ENCODE measurements at places on chromosomes 6 and 20.

- no peak for DNase-seq
These were observed 191.7 kb upstream of the ZNF217 start for GRCh38 chr20:53785320-53785719.

- no peak for DNase-seq
These were observed 189.3 kb downstream of the ERMARD start for GRCh38 chr6:169940481-169941271.

GRCh38 chr20:58712806-58713731, 20.5 kb downstream of the NPEPL1 start:
- no peak for DNase-seq

DNA sequence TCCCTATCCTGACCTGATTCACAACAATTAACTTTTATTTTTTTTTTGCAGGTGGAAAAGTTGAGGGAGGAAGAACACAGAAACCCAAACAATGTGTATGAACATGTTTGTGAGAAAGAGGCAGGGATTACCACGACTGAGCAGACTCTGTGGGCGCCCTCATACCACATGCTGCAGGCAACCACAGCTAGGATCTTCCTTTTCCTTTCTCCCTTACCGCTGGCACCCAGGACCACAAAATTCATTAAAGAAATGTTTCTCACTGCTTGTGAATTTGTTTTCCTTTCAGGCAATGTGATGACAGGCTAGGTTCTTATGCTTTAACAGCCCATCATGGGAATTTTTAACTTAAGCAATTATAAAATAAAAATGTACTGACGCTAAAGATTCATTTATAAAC, 287.1 kb downstream of the GMDS start:
- DNase-seq = no peak

DNA sequence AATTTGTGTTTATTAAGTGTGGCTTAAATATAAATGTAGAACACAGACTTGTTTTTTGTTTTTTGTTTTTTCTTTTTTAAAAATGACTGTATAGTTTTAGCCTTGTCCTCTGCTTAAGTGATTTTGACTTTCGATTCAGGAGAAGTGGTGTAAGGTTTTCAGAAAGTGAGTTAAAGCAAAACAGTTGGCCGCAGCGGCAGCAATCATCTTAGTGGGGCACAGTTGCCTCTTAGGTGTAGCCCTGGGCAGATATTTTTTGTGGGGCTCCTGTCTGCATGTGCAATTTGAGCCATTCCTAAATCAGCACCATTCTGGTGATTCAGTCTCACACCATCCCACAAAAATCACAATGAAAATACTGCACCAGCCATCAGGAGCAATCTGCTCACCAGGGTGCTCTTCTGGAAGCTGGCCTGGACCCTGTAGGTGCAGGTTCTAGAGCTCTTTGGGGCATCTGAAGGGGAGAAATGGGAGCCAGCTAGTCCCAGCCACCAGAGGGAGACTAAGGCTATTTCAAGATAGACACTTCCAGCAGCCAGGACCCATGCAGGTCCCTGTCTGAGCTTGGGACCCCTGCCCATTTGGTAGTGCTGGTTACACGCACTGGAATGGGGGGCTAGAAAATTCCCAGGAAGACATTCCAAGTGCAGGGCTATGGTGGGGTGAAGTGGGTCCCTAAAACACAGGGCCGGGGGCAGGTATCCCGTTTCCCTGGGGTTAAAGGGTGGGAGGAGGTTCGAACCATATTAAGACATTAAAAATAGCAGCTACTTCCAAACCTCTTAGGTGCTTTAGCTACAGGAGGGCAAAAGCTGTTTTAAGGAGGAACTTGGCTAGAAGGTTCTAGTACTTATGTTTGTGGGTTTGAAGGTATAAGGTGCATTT, 156.6 kb downstream of the NFATC2 start:
- DNase-seq = no peak

GRCh38 chr6:122563364-122564052, 46.7 kb upstream of the PKIB start:
- no peak for DNase-seq

DNA sequence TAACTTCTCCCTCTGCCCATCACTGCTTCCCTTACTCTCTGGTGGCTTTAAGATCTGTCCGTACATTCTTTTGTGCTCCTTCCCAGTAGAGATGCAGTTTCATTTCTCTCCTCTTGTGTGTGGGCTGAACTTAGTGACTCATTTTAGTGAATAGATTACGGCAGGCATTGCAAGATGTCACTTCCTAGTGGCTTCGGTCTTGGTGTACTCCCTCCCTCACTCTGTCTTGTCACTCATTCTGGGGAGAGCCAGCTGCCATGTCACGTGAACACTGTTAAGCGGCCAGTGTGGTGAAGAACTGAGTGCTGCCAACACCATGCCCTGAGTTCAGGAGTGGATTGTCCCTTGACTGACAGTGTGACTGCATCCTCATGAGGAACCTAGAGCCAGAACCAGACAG, 115.9 kb downstream of the OTOR start:
- no peak for DNase-seq

- no peak for DNase-seq
These were observed 217.3 kb downstream of the ARID1B start for GRCh38 chr6:156994215-156995076.

DNA sequence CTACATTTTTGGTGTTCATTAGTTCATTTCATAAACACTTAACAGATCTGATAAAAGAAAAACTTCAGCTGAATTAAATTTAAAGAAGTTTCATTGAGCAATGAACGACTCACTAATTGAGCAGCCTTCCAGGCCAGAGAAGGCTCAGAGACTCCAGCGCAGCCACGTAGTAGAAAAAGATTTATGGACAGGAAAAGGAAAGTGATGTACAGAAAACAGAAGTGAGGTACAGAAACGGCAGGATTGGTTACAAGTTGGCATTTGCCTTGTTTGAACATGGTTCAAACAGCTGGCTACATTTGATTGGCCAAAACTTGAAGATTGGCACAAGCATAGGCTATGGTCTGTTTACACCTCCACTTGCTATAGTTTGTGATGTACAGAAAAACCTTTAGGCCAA, 166.3 kb upstream of the DTNBP1 start:
- DNase-seq = no peak

- DNase-seq = no peak
These were observed 111.1 kb downstream of the COL12A1 start for GRCh38 chr6:75094614-75095200.

DNA sequence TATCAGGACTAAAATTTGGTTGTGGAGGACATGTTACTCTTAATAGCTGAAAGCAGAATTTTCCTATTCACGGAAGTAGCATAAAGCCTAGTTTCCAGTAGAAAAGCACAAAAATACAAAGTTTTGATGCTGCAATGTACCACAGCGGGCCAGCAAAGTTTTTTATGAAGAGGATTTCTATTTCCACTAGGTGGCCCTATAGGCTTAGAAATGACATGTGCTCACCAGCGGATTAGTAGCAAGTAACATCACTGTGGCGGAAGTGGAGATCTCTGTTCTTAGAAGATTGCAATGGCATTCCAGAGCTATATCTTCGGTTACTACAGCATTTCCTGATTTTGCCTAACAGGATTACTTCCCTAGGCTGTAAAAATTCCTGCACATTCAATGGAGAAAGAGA, 1219.0 kb upstream of the EYS start:
- no peak for DNase-seq

DNA sequence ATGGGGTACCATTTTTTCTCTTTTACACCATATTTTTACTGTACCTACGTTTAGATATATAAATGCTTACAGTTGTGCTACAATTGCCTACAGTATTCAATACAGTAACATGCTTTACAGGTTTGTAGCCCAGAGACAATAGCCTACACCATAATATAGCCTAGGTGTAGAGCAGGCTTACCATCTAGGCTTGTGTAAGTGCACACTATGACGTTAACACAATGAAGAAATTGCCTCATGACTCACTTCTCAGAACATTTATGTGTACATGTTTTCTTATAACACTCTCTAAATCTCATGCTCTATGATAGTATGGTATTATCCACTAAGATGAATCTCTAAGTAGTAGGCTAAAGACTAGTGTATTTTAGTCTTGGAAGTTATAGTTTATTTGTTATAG, 13.5 kb downstream of the GPR63 start:
- DNase-seq = no peak

- no peak for DNase-seq
These were observed 13.7 kb downstream of the TRAF3IP2 start for GRCh38 chr6:111591901-111592461.

DNA sequence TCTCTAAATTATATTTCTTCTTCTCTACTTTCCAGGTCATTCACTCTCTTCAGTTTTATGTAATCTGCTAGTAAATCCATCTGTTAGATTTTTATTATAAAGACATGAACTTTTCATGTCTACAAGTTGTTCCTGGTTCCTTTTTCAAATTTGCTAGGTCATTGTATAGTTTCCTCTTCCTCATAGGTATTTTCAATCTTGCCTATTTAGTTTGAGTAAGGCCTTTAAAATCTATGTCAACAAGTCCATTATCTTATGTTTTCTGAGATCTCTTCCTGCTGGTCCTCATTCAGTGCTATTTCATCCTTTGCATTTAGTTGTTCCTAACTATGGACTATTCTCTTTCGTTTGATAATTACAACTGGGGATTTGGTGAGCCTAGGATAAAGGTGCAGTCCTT, 11.0 kb downstream of the RRBP1 start:
- no peak for DNase-seq

GRCh38 chr6:97055743-97056142, 131.2 kb downstream of the KLHL32 start:
- no peak for DNase-seq

DNA sequence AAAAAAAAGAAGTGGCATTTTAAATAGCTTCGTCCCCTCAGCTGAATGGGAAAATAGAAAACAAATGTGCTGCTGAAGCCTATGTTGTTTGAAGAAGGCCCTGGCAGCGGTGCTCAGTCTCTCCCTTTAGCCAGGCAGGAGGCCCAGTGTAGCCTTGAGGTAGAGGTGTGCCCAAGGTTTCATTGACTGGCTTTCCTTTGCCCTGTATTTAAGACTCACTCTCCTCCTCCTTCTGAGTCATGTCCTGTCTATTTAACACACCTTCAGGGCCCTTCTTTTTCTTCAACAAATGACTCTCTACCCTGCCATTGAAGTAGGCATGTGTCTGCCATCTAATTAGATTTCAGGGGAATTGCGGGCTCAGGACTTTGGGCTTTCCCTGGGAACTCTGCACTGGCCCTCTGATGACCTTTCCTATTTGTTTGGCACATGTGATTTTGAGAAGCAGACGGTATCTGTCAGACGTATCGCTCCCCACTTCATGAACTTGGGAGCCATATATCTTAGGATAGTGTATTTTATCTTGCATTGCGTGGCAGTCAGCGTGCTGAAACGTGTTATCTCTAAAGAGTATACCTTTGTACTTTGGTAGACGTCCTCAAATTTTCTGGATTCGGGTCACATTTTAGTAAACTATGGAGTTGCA, 4.3 kb downstream of the TJAP1 start:
- DNase-seq = no peak

GRCh38 chr6:46927066-46927465, 5.3 kb upstream of the ADGRF5 start:
- DNase-seq = no peak

DNA sequence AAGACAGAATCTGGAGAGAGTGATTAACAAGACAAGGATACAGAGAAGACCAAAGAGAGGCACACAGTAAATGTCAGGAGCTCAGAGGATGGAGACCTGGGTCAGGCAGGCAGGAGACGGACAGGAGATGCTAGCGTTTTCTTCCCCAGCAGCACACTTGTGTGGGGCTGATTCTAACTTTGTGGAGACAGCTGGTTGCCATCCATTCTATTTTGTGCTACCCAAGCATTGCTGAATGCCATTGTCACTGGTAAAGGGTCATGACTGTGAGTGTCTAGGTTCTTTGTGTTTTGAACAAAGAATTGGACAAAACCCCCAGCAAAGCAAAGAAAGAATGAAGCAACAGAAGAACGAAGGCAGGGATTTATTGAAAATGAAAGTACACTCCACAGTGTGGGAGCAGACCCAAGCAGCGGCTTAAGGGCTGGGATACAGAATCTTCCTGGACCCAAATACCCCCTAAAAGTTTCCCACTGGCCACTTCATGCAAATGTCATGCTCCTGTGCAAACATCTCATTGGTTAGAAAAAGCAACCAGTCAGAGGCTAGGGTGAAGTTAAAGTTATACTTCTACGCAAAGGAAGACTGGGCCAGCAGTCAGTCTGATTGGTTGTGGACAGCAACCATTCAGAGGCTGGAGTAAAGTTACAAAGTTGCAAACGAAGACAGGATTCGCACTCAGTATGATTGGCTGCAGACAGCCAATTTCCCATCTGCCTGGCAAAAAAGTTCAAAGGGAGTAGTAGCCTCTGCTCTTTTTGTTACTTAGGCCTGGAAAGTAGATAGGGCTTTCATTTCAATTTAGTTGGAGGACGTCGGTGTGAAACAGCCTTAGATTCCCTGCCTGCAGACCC, 17.5 kb downstream of the PTK7 start:
- DNase-seq = no peak

DNA sequence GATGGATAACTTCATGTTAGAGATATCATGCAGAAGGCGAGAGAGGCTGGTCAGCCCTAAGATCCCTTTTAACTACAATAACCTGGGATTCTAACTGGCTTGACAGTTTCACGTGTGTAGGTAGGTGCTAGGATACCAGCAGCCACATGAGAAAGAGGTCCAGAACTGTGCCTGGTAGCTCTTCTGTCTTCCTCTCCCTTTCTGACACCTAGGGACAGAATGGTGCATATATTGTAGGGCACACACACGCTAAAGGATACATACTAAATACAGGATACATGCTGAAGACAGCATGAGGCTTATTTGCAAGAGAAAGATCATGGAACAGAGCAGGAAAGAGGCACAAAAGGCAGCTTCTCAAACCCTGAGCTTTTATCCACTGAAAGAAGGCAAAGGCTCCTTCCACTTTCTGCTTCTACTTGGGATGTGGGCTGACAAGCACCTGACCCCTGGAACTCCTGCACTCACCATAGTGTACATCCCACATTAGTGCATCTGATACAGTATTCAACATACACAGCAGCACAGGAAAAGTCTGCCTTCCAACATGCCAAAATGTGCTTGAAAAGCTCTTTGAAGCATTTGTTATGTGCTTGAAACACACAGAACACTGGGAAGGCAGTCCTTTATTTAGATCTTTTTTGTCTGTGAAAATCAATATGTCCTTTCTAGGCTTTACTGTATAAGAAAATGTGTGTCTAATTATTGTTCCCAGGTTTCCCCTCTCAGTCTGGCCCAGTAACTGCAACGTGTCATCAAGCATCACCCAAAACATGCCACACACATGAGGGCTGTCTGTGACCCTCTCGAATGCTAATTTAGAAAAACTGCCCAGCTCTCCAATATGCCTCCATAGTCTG, 3.2 kb downstream of the SLC22A23 start:
- DNase-seq = no peak

DNA sequence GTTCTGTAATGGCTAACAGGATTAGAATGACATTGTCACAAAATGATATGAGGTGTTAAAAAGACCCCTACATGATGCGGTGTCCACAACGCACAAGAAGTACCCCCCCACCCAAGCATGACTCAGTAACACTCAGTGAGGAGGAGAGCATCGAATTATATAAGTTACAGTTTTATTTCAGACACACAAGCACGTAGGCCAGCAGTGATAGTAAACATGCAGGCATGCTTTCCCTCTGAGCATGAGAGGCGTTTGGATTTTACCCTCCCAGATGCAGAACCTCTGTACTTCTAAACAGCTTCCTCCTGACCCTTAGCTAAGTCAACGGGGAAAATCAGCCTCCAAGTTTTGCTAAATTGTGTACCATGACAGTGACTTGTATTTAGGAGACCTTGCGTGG, 23.9 kb downstream of the GNAS start:
- no peak for DNase-seq
